Islet precursor cell (in vitro differentiated cells): ENCODE measurements at places on chromosomes 1 and 21.

DNA sequence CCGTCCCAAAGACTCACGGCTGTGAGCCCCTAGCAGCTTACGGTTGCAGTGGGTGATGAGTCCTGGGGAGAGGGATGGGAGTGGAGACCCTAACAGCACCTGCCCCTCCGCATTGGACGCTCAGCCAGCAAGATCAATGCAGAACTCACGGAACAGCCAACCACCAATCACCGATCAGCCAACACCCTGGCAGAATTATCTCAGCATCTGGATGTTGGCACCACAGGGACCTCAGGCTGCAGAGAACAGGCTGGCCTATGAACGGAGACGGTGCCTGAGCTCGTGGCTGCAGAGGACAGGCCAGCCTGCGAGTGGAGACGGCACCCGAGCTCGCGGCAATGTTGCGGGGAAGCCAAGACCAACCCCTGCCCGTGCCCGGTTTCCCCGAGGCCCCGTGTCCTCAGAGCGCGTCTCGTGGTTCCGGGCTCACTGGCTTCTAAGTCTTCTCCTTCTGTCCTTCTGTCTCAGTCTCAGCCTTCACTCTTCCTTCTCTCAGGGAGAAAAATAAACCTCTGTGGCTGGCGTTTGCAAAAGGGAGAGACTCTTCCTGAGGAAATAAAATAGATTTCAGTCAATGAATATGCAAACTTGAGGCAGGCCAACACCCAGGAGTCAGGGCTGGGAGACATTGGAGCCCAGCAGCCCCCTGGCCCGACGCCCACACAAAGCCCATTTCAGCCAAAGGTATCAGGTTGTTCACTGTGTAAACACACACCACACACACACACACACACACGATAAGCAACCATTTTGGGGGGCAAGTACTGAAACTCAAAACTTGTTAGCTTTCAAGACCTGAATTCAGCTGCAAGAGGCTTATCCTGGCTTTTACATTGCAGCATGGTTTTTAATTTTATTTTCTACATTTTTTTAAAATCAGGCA is 67.8 kb downstream of the SIK1 start:
- DNase-seq, result no peak

GRCh38 chr1:1287288-1288110 is 7.3 kb downstream of the SCNN1D start:
- DNase-seq, result no peak

GRCh38 chr1:160149233-160149632 is 2.2 kb upstream of the ATP1A4 start:
- DNase-seq, result no peak

DNA sequence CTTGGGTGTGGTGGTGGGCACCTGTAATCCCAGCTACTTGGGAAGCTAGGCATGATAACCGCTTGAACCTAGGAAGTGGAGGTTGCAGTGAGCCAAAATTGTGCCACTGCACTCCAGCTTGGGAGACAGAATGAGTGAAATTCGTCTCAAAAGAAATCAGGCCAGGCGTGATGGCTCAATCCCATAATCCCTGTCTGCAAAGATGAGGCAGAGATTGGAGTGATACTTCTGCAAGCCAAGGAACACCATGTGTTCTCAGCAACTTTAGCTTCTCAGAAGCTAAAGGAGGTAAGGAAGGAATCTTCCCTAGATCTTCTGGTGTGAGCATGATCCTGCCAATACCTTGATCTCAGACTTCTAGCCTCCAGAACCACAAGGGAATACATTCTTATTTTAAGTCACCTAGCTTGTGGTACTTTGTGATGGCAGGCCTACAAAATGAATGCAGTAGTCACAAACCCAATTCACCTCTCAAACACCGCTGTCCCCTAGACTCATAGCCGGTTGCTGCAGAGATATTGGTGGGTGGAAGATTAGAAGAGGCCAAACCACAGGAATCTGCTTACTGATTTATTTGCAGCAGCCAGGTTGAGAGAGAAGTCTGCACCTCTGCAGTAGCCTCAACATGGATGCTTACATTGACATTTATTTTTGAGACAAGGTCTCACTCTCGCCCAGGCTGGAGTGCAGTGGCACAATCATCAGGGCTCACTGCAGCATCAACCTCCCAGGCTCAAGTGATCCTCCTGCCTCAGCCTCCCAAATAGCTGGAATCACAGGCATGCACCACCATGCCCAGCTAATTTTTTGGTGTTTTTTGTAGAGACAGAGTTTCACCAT is 18.6 kb downstream of the L1TD1 start:
- no peak for DNase-seq

DNA sequence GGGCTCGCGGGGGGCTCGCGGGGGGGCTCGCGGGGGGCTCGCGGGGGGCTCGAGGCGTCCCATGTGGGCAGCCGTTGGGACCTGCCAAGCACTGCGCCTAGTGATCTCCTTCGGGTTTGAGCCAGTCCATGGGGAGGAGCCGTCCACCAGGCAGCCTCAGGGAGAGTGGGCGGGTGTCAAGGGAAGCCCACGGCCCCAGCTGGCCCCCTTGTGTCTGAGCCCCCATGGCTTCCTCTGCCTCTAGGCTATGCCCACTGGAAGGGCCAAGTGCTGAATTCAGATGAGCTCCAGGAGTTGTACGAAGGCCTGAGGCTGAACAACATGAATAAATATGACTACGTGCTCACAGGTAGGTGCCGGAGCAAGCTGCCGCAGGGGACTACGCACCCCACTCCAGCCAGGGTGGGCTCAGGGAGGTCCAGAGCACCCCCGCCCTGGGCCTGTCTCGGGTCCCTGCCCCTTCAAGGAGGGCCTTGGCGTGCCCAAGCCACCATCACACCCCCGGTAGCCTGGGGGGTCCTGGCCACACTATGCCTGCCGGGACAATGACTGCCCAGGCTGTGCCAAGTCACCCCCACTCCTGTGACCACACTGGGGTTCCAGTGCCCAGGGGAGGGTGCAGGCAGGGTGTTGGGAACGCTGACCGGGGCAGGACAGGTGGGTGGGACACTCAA is 22.6 kb downstream of the PDXK start:
- DNase-seq, result no peak

DNA sequence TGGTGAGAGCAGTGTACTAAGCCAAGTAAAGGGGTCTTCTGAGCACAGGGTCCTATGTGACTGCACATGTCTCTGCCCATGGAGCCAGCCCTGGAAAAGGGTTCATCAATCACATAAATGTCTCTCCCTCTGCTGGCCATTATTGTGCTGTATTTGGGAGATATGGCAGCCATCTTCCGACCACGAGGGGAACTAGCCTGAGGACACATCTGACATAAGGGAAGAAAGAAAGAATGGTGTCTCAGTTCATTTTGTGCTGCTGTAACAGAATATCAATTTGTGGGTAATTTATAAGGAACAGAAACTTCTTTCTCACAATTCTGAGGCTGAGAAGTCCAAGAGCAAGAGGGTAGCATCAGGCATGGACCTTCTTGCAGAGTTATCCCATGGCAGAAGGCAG is 55.1 kb upstream of the GJA5 start:
- DNase-seq, result no peak

GRCh38 chr21:28704746-28705145 is 287.9 kb downstream of the LTN1 start:
- no peak for DNase-seq

GRCh38 chr1:177286396-177286795 is 115.6 kb downstream of the BRINP2 start:
- no peak for DNase-seq

GRCh38 chr1:247540581-247540980 is 4.3 kb upstream of the OR2C3 start:
- DNase-seq, result no peak

DNA sequence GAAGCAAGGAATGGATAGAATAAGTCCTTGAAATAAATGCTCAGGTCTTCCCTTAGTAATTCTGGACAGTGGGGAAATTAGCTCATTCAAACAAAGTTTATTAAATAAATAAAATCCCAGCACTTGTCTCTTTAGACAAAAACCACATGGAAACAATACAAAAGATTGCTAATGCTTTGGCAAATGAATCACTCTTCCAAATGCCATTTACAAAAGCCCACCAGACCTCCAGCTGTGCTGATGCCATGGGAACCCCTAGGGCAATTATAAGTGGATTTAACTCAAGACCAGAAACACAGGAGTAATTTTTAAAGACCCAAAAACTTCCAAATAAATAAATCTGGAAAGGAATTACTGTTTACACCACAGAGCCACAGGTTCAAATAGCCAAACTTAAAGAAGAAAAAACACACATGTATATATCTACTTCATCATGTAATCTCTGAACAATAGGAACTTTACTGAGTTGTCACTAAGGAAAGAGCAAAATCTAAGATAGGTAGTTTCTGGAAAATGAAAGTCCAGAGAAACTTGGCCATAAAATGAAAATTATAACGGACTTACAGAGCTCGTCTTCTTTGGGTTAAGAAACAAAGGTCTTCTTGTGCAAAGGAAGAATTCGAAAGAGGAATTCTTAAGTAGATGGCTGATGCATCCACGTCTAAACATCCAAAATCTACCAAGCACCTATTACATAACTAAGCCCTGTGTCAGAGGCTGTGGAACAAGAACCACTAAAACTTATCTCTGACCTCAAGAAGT is 399.4 kb downstream of the SMYD3 start:
- no peak for DNase-seq

GRCh38 chr1:77065693-77066342 is 153.4 kb downstream of the PIGK start:
- no peak for DNase-seq

DNA sequence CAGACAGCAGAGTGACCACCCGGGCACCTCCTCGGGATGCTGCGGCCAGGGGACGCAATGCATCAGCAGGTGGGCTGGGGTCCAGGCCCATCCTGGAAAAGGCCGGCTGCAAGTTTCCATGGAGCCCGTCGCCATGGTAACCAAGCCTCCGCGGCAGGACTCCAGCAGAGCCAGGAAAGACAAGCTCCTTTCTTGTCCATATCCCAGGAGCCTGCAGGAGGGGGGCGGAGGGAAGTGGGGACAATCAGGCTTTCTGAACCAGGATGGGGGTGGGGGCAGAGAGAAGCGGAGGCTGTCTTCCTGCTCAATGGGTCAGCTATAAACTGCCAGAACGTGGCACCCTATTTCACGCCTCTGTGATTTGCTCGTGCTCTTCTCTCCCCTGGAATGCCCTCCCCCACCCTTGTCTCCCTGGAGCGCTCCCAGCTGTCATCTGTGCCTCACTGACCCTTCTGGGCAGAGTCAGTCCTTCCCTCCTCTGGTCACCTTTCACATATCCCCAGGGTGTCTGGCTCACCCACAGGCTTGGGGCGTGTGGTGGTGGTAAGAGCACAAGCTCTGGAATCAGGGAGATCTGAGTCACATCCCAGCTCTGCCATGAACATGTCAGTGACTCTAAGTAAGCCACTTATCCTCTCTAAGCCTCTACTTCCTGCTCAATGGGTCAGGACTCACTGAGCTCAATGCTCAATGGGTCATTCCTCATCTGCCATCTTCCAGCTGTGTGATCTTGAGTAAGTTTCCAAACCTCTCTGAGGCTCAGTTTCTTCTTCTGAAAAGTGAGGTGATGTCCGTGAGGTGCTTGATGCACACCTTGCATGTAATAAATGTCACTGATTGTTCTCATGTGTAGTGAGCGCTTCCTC is 58.9 kb upstream of the LAPTM5 start:
- DNase-seq, result peak; percentile 94

GRCh38 chr1:15744122-15744679 is 1.9 kb downstream of the TMEM82 start:
- DNase-seq, result no peak

DNA sequence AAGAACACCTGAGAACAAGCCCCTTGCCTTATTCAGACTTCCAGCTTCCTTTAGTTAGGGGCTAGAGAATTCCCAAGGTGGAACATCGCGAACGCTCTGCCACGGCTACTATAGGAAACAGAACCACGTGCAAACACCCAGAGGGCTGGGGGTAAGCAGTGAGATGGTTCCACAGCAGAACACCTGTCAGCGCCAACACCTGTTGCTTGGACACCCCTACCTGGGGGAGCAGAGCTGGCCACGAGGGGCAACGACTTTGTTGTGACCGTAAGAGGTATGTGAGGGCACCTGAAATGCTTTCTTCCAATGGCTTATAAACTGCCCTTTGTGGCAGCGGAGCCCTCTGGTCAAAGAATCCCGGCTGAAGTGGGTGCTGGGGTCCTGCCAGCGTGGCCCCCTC is 50.7 kb downstream of the MRPL37 start:
- no peak for DNase-seq

GRCh38 chr1:214446772-214447556 is 104.4 kb downstream of the PTPN14 start:
- peak; percentile 99 for DNase-seq

- no peak for DNase-seq
Measured at GRCh38 chr1:199044191-199044590, 405.4 kb downstream of the PTPRC start.

GRCh38 chr1:203283597-203283996 is 21.7 kb upstream of the BTG2 start:
- DNase-seq, result no peak

DNA sequence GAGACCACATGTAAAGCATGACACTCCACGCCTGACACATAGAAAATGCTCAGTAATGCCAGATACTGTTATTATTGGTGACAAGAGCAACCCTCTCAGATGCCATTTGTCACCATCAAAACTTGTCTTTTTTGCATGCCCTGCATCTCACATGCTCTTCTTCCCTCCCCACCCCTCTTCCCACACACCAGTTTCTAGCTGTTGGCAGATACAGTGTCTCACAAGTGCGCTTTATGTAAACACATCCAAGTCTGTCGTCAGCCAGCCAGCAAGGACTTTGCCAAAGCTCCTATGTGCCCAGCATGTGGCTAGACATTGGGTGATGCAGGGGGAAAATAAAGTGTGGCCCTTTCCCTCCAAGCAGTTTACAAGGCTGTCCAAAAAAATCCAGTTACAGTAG is 44.9 kb upstream of the EPHA8 start:
- no peak for DNase-seq

DNA sequence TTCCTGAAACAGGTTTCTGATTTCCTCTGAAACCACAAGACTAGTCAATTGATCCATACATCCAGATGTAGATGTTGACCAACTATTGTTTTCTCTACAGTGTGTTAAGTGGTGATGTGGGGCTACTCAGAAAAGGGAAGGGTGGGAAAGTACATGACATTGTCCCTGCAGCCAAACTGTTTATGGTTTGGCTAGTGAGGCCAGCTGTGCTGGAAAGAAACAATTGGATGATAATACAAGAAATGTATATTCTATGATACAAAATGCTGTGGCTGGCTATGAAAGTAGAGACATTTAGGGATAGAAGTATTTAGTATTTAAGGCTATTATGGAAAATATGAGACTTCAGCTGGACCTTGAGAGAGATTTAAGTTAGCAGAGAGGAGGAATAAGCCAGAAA is 244.5 kb downstream of the ADGRL2 start:
- DNase-seq, result no peak

DNA sequence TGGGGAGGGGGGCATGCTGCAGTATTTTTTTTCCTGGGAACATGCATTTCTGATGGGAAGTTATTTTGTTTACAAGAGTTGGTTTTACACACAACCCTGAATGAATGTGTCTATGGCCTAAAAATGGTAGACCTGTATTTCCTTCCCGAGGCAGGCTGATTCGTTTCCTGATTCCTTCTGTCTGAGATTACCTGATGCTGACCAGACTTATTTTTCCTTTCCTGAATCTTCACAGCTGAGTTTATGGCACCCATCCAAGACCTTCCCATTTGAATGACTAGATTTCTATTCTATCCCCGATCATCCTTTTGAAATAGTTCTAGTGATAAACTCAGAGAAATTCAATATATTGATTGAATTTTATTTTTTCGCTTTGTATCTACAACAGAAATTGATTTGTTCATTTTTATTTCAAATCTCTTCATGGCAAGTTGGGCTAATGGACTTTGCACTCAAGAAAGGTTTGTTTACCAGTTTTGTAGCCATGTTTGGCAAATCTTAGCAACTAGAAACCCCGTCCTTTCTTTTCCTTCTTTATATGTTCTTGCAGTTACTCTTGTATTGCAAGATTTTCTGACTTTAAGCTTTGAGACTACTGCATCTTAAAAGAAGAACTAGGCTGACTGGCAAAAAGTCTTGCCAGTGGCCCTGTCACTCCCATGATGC is 15.9 kb upstream of the PLEKHM2 start:
- DNase-seq, result no peak
